Activated naive CD8-positive, alpha-beta T cell treated with anti-CD3 and anti-CD28 coated beads, Interleukin-2, amount 10 ng/mL, durations not matched to agents 7 days and 5 days (primary cell): ENCODE measurements at places on chromosomes 2 and 18.

DNA sequence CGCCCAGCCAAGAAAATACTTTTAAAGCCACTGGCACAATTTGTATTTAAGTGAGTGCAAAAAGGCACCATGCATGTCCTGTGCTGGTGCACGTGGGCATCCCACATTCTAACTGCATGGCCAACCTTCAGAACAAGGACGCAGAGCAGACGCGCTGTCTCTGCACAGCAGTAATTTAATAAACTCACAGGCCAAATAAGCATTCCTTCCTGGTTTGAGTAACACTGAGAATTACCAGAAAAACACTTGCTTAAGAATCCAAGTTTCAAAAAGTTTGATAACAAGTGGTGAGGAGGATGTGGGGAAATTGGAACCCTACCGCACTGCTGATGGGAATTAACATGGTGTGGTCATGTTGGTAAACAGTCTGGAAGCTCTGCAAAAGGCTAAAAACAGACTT lies 38.7 kb downstream of the RPL31 start:
- no peak for DNase-seq

DNA sequence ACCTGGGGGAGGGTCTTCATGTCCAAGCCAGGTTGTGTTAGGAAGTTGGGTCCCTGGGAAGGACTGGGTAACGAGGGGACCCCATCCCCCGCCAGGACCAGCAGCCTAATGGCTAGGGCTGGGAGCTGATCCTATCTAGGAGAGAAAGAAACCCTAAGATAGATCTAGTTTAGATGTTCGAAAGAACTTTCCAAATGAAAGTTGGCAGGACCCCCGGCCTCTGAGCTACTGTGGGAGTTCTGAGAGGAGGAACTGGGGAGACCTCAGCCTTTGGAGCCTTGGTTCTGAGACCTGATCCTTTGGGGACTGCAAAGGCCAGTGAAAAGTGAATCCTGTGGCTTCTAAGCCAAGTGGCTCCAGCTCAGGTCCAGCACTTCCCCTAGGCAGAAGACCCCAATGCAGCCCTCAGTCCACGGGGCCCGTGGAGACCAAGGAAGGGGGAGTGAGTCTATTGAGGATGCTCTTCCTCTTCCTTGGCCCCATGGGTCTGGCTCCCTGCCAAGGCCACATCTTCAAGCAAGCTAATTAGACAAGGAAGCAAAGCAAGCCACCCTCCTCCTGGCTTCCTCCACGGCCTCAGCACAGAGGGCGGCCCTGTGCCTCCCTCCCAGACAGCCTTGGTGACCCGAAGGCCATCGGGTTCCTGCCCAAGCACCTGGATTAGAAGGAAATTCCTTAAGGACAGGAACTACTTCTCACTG lies 23.5 kb downstream of the CCT7 start:
- no peak for DNase-seq

DNA sequence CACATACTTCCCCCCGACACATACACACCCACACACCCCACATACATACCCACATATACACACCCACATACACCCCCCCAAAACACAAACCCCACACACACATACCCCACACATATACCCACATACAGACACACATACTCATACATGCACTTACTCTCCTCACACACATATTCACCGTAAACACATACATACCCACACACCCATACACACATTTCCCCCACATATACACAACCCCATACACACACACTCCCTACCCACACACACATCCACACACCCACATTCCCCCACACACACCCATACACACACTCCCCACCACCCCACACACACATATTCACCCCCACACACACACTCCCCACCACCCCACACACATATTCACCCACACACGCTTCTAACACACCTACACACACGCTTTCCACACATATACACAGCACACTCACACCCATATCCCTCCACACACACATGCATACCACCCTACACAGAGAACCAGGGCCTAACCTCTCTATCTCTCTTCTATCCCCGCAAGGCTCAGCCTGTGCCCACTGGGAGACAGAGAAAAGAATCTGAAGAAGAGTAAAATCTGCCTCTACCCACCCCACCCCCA lies 182.4 kb upstream of the ETAA1 start:
- DNase-seq = no peak

- no peak for DNase-seq
Observed at GRCh38 chr2:44071454-44072046, 75.8 kb upstream of the LRPPRC start.

GRCh38 chr18:59172664-59173249 lies 33.1 kb downstream of the SEC11C start:
- DNase-seq = no peak

DNA sequence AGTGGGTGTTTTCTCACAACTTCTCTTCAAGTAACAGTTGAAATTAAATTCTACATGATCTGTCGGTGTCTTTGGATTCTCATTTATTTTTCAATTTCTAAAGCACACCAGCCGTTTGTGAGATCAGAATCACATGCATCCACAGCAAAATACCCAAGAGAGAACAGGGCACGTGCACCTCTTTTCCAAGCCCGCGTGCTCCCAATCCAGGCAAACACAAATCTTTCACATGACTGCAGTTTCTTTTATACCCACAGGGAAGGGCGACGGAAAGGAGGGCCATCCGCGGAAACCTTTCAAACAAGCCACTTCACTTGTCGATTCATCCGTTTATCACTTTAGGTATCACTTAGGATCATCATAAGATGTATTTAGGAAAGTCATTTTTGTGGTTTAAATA lies 13.0 kb upstream of the DAPL1 start:
- DNase-seq = no peak

DNA sequence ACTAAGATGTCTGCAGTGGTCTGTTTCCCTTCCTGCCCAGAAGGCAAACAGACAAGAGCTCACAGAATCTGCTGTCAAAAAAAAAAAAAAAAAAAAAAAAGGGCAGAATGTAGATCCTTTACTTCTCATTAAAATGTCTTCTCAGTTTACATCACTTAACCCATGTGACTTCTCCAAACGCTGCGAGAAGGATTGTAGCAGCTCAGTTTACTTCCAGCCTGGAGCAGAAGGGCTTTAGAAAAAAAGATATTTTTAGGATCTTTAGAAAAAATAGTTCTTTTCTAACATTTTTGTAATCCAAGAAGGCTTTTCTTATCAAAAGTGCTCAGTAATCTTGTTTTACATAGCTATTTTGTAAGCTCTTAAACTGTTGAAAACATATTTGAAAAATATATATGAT lies 425.4 kb downstream of the CNTNAP5 start:
- no peak for DNase-seq

DNA sequence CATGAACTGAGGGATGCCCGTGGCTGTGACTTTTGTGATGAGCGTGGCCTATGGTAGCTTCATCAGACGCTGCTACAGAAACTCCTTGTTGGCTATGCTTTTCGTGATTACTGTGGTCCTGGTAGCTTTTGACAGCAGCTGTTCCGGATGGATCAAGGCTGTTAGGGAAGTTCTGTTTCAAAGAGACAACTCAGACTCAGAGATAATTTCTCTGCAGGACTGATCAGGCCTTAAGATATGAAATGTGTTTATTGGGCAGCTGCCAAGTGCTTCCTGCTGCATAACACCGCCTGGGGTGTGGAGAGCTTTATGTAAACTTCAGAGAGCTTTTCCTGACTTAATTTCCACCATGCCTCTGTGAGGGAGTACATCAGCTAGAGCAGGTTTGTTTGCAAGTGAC lies 243.8 kb downstream of the TSN start:
- no peak for DNase-seq

DNA sequence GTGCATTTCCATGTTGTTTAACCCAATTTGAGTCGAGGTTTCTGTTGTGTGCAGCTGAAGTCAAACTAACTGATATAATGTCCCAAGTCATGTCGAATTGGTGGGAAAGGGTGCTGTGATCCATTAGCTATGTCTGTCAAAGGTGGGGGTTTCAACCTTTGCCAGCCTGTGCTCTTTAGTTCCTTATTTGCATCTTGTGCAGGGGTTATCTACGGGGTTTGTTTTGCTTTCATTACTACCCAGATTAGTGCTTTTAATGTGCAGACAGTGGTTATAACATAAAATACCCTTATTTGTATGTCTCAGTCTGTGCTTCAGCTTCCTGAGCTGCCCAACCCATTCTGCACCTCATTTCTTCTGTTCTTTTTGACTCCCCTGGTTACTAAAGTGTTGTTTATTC lies 271.9 kb upstream of the CXCR4 start:
- no peak for DNase-seq

GRCh38 chr2:189222468-189223105 lies 43.0 kb upstream of the COL5A2 start:
- no peak for DNase-seq

- no peak for DNase-seq
Observed at GRCh38 chr2:88342749-88343148, 109.7 kb downstream of the FOXI3 start.

DNA sequence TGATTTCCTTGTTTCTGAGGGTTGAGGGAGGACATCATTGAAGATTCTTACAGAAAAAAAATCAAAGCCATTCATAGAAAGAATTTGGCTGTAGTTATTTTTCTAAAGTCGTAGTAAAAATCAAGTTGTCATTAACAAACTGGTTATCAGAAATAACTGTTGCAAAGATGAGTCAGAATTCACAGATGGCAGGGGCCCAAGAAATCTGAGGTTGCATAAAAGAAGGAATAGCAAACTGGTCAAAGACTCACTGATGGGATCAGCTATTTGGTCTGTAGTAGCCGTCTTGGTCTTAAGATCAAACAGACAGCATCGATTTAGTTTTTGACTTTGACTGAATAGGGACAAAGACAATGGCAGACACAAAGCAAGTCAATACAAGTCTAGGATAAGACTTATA lies 334.3 kb downstream of the FIGN start:
- DNase-seq = no peak

- DNase-seq = no peak
Observed at GRCh38 chr18:2002604-2003003, 568.7 kb downstream of the METTL4 start.

DNA sequence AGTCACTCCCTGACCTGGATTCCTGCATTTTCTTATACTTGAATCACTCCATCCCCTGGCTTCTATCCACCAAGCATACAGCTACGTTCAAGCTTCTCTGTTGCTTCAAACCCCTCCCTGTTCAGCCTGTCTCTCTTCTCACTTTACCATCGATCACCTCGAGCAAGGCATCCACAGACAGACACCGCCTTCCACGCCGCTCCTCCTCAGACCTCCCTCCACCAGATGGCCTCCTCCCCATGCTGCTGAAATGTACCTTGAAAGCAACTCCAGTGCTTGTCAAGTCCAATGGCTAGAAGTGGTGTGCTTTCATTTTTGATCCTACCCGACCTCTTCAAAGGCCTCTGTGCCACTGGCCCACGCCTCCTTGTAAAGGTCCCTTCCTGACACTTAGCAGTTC lies 131.3 kb upstream of the ACAA2 start:
- no peak for DNase-seq

DNA sequence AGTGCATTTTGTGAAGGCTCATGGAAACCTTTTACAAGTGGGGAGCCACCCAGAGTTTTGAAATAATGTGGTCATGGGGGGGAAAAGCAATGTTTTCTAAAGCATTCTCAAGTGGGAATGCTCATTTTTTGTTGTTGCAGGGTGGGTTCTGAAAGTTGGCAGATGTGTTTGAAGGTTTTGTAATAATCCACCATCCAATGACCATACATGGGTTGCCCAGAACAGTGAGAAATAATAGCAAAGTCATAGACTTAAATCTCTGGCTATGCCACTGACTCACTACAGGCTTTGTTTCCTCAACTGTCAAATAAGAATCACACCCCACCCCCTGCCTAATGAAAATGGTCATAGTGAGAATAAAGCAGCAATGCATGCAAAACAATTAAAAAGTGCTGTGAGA lies 2.9 kb downstream of the DSG3 start:
- no peak for DNase-seq

GRCh38 chr2:23826771-23827170 lies 100.2 kb downstream of the ATAD2B start:
- DNase-seq = no peak

GRCh38 chr18:77111449-77111848 lies 21.1 kb downstream of the MBP start:
- no peak for DNase-seq

DNA sequence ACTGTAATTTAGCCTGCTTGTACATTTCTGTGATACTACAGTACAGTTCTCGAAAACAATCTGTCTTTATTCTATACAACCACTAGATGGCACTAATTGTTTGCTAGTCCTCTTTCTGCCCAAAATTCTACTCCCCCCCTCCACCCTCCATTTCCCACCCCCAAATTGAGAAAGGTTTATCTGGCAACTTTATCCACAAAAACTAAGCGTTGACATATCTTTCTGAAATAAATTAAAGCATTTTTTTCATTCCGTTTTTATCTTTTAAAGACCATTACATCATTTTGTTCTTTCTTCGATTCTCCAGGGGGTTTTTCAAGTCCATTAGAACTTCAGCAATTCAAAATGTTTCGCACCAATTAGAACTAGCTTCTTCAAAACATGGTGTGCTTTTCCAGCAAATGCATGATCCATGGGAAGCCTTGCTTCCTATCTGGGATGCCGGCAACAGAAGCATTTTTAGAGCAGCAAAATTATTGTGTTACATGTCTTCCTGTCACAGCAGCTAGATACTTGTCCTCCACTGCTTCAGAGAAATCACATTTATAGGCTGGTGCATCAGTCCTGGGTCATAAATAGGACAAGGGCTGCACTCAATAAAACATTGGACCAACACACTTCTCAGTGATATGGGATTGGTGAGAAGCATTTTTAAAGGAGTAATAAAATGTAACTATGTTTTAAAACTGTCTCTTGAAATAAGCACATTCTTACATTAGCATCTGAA lies 241.3 kb downstream of the PAX3 start:
- no peak for DNase-seq

DNA sequence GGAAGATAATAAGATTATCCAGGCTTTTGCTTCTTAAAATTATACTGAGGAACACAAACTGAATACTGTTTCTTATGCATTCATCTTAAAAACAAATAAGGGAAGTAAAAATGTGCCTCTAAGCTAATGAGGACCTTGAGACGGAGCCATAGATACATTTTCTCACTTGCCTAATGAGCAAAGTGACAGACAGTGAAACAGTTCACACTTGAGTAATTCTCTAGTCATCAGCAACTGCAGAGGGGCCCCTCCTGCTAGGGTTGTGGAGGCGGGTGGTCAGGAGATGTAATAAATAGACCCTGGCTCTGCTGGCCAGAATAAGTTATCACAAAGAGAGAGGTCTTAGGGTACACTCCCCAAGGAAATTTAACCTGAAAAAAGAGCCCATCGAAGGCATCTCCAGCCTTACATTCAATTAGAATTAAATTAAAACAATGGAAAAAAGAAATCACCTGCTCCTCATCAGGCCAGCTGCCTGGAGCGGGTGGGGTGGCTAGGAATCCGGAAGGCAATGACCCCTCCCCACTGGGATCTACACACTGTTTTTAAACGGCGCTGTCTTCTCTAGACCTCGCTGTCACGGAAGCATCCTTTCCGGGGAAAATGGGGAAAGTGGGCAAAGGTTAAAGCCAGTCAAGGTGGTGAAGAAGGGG lies 32.6 kb upstream of the INSIG2 start:
- DNase-seq = no peak

GRCh38 chr18:77207540-77207939 lies 42.1 kb upstream of the GALR1 start:
- no peak for DNase-seq
